ENCODE measurements at places on chromosomes 11 and 22.

GRCh38 chr11:134402910-134403309 lies 9.1 kb downstream of the B3GAT1 start:
- no peak for DNase-seq

DNA sequence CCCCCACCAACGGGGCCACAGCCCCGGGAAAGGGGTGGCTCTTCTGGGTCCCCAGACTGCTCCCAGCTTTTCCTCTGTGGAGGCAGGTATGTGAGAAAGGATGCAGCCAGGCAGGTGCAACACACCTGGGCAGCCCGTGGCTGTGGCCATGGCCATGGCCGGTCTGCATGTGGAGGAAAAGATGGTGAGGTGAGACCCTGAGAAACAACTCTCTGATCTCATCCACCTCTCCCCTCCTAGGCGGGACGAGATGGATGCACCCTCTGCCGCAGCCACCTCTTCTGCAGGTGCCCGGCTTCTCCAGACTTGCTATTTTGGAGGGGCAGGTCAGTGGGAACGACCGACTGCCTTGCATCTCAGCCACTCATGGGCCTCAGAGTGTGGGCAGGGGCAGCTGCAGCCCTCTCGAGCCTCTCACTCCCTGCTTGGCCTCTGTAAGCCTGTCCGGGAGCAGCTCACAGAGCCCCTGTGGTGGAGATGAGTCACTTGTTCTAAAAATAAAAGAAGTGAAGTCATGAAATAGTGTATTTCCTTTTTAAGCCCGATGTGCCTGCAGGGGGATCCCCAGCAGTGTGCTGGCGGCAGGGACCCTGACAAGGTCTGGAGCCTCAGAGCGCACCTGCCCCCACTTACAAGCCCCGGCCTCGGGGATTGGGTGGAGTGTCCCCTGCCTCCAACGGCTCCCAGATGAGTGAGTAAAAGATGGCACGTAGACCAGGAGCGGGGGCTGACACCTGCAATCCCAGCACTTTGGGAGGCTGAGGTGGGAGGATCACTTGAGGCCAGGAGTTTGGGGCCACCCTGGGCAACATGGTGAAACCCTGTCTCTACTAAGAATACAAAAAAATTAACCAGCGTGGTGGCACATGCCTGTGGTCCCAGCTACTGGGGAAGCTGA lies 10.7 kb downstream of the SMIM38 start:
- no peak for DNase-seq

DNA sequence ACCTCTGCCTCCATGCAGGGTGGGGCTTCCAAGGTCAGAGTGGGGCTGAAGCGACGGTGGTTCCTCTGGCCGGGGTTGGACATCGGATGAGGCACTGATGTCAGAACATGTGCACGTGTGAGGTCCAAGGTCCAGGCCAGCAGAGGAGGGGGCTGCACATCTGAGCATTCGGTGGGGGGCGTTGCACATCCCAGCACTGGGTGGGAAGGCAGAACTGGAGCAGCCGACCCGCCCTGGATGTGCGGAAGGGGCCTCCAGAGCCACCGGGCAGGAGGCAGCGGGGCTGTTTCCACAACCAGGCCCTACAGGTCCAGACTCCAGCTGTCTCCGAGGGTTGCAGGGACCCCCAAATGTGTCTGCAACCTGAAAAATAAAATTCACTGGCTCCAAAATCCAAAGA lies 271.0 kb downstream of the CTTN start:
- no peak for DNase-seq

DNA sequence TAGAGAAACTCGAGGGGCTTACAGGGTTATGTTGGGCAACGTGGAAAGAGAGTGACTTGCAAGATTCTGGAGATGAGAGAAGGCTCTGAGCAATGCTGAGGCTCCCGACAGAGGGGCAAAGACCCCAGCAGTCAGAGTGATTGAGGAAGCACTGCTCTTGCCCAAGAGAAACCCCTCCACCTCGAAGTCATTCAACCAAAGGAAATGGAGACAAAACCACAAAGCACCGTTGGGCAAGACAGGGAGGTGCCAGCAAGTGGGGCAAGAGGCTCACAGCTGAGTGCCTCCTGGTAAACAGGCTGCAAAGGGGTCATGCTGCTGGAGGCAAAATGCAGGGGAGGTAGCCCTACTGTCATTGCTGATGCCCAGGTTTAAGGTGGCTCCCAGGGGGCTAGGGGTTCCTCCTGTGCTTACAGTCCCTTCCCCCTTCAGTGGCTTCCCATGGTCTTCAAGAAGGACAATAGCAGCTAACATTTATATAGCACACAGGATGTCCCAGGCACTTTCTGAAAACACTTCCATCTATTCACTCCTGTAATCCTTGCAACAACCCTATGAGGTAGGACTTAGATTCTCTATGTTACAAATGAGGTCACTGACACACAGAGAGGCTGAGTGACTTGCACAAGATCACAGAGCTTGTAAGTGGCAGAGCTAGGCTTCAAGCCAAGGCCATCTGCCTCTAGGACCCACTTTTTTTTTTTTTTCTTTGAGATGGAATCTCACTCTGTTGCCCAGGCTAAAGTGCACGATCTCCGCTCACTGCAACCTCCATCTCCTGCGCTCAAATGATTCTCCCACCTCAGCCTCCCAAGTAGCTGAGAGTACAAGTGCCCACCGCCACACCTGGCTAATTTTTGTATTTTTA lies 18.1 kb upstream of the MYH9 start:
- no peak for DNase-seq

GRCh38 chr11:133078012-133078411 lies 454.3 kb downstream of the OPCML start:
- DNase-seq, result no peak

DNA sequence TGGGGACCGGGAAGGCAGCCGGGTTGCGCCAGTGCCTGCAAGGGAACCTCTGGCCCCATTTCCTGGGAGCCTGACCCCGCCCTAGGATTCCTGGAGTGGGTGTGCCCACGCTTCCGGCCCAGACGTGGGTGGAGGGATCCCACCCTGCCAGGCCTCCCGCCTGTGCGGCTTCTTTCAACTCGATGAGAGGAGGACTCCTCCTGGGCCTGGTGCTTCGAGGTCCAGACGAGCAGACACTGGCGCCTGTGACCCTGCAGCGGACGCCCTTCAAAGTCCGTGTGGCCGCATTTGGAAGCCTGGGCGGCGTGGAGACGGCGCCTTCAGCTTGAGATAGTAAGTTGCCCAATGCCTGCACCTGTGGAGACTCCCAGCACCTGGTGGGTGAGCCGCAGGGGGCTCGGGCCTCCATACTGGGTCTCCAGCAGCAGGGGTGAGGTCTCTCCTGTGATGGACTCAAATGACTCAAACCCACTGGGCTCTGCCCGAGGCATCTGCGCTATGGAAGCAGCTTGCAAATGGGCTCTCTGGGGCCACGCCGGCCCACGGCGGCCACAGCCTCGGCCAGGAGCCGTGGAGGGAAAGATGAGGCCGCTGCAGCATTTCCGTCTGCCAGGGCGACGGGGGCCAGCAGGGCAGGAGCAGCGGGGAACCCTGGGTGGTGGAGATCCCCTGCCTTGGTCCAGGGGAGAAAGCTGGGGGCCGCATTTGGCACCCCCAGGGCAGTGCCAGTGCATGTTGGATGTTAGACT lies 64.3 kb upstream of the PPARA start:
- DNase-seq, result no peak

All from HuH-7 (cell line).